ENCODE measurements at places on chromosomes 6 and 20. TPM values are rescaled to one million over a fixed set of nuclear protein-coding genes. Genes with fewer than 3 reads are reported as not detected.

DNA sequence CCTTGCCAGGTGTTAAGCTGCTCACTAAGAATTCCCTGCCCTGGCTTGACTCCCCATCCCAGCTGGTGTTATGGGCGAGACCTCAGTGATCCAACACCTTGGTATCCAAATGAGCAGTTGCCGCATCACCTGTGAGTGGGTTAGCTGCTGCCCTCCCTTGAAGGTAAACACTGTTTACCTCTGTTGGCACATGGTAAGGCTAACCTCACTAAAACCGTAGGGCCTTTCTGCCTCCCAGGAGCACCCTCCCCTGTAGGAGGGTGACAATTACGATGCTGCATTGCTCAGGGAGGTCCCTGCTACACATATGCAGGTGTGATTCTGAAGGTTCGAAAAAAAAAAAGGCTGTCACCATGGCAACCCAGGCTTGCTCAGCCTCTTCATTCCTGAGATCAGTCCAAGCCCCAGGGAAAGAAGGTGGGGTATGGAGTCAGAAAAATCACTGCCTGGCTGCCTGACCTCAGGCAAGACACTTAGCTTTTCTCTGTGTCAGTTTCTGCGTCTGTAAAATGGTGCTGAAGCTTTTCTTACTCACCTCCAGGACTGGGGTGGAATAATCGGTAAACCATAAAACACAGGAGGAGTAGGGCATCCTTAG is 19.5 kb downstream of the PNPLA1 start:
- DNase-seq: no peak

DNA sequence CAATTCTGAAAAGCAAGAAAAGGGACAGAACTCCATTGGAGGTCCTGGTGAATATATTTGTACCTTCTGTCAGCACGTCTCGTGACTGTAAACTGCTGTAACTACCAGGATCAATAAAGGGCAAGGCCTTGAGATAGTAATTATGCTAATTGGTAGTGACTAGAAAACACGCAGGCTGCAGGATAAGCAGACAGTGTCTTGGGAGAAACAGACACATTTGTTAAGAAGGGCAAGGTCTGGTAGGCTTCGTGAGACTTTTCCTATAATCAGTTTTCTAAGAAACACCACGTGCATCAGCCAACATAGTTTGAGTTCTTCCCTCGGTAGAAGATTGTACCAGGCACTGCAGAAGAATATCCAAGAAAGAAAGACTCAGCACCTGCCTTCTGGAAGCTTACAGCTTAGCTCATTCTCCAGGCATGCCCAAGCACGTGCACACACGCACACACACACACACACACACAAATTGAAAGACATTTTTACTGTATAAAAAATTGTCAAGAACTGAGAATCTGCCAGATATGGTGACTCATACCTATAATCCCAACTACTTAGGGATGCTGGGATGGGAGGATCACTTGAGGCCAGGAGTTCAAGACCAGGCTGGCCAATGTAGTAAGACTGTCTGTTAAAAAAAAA is 167.0 kb upstream of the SASH1 start:
- DNase-seq: no peak

- DNase-seq: no peak
Measured at GRCh38 chr6:6760002-6760401, 171.5 kb downstream of the LY86 start.

DNA sequence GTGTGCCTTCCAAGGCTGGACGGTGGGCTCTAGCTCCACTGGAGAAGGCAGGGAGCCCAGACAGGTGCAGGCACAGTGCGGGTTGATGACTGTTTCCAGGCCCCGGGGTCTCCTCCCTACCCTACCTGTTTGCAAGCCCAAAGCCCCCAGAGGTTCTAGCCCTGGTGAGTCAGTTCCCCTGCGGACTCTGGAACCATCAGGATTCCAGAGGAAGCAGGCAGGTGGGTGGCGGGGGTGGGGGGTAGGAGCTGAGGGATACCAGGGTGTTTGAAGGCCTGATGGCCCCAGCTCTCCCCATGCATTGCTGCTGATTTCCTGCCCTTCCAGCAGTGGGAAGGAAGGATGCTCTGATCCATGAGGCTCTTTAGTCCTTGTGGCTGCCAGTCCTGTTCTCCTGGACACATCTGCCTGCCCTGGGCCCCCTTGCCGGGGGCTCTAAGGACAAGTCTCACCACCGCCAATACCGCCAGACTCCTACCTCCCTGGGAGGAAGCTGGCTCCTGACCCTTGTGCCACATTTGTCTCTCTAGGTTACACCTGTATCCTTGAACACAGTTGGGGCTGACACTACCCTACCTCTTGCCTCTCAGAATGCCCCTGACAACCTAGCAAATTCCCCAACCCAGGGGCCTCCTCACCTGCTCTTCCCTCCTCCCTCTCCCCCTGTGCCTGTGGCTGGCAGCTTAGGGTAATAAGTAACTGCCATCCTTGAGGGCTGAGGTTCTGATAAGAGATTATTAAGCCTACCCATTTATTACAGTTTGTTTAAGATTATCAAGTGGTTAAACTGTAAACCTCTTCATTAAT is 21.7 kb downstream of the KCNK5 start:
- no peak for DNase-seq

GRCh38 chr20:50092436-50092835 is 20.5 kb downstream of the UBE2V1 start:
- no peak for DNase-seq

- DNase-seq: no peak
Measured at GRCh38 chr6:46538800-46539480, 47.7 kb upstream of the RCAN2 start.

DNA sequence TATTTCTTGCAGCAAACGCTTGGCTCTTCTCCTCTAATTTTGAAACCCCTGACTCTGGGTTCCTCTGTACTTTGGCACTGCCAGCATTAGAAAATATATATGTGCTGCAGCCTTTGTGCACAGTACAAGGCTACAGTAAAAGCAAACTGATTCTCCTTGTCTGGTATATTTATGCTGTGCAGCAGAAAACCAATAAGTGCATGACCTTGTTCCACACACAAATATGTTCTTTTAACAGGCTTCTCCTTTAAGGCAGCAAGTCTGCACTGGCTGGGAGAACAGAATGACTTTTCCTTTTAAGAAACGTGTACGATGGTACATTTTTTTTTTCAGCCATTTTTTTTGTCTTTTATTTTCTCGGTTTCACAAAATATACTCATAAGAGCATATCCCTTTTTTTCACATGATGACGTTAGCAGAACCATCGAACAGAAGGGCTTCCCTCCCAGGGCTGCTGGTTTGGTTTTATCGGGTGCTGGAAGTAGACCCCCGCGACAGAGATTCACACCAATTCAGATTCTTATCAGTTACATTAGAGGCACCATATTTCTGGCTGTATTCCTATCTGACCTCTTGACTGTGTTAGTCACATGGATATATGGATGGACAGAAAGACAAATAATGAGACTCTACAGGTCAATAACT is 129.9 kb upstream of the ARID1B start:
- no peak for DNase-seq

DNA sequence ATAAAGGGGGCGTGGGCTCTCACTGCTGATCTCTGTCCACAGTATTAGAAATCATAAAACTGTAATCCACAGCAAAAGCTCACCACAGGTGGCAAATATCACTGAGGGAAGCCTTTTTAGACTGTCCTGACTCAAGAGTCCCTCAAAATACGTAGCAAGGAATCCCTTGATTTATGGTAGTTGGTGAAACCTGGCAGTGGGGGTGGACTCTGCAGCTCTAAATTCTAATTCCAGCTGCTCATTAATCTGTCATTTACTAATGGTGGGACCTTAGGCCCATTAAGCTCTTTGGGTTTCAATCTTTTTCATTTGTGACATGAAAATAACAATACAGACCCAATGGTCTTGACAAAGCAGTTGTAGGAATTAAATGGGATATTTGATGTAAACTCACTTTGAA is 32.3 kb downstream of the GMDS start:
- DNase-seq: no peak

- DNase-seq: no peak
Measured at GRCh38 chr6:44074813-44075646, 52.2 kb downstream of the MRPL14 start.

GRCh38 chr6:165718491-165718891 is 55.5 kb upstream of the PDE10A start:
- peak; percentile 61 for DNase-seq

DNA sequence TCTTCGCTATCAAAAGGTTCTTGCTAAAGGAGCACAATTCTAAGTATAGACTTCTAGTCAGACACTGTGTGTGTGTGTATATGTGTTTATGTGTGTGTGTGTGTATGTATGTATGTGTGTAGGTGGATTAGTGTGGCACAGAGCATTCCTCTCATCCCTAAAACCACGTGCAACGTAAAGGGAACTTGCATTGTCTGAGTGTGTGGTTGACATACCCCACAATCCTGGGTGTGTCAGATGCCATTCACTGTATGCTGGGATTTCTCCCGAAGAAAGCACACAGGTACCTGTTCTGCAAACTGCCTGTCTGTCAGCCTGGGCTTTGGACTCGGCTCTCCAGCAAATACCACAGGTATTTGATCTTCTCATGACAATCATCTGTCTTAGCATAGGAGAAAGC is 42.3 kb upstream of the TBC1D7 start:
- no peak for DNase-seq

DNA sequence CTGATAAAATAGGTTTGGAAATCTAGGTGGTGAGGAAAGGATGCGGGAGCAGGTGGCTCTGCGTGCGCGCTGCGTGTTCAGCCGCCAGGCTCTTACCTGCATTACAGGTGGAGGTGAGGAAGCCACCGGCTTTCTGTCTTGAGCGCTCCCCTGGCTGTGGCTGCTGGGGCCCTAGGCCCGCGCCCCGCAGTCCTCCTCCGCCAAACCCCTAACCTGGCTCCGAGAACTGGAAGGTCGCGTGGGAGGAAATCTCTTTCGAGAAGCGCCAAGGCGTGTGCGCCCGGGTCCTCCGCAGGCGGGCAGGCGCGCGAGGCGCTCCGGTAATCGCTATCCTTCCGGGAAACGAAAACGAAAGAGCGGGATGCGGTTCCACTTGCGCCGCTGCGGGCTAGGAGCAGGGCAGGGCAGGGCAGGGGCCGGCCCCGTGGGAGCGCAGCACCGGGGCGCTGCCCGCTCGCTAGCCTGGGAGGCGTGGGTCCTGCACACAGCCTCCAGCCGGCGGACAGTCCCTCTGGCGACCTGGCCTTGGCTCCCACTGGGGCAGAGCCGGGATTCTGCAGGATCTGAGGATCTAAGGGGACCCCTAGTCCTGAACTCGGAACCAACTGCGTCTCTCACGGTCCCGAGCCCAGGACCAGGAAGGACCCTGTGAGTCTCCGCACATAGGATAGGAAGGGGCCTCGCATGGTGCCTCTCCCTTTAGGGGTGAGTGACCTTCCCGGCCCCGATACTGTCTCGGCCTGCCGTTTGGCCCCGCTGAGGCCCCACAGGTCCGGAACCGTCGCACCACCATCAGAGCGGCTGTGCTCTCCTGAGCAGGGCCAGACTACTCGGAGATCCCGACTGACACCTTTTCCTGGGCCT is at the start of gene ETV7:
Gene ETV7 (minus strand): TSS at position 230 of the 864 bp plus-strand sequence. CDS start 128 bp downstream, at position 102.
- peak; percentile 37 for DNase-seq

GRCh38 chr6:11921751-11922150 is 90.4 kb upstream of the HIVEP1 start:
- peak; percentile 54 for DNase-seq

- peak; percentile 95 for DNase-seq
Measured at GRCh38 chr6:17932330-17932852, 55.0 kb downstream of the KIF13A start.

GRCh38 chr6:12418946-12419345 is 128.8 kb downstream of the EDN1 start:
- no peak for DNase-seq

GRCh38 chr6:29995340-29995777 is 53.0 kb downstream of the HLA-A start:
- no peak for DNase-seq

- DNase-seq: no peak
Measured at GRCh38 chr6:15096894-15097837, 148.7 kb upstream of the JARID2 start.

- no peak for DNase-seq
Measured at GRCh38 chr6:45822873-45823272, 192.8 kb downstream of the CLIC5 start.

DNA sequence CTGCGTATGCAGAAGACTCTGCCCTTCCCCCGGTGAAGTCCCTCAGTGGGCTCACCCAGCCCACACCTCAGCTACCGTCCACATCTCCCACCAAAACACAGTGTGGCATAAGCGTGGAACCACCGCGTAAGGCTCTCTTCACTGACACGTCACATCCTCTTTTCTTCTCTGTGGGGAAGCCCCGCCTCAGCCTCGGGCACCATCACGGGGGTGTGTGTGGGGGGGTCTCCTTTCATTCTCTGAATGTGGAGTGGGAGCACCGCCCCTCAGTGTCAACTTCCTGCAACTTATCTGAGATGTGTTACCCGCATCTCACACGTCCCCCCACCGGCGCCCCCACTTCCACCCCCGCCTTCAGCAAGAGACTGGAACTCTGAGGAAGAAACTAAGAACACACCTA is 388.4 kb upstream of the JARID2 start:
- no peak for DNase-seq

DNA sequence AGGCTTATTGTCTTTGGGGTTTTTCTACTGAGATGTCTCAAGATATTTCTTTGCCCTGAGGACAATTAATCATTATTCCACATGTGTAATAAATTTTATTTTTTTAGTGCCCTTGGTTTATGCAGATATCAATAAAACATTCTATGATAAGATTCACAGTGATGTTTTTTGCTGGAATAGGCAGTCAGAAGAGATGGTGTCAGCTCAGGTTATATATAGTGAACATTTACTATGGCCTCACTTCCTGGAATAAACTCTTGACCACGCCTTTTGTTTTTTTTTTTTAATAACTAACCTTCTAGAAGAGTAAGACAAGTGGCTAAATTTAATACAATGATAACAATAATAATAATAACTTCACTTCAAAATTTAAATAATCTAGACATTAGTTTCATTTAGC is 209.7 kb downstream of the TRDN start:
- DNase-seq: no peak

DNA sequence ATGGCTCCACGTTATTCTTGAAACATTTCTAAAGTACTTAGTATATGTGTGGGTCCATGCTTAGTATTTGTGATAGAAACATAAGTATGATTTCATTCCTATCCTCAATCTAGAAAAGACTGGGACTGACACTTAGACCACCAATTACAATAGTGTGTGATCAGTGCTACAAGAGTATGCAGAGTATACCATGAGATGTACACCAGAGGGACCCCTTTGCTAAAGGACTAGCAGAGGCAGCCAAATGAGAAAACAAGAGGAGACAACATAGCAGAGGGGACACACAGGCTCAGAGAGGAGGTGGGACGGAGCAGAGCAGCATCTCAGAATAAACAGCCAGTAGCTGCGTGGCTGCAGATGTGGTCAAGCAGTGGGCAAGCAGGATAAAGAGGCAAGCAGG is 21.0 kb downstream of the RMND1 start:
- DNase-seq: no peak

DNA sequence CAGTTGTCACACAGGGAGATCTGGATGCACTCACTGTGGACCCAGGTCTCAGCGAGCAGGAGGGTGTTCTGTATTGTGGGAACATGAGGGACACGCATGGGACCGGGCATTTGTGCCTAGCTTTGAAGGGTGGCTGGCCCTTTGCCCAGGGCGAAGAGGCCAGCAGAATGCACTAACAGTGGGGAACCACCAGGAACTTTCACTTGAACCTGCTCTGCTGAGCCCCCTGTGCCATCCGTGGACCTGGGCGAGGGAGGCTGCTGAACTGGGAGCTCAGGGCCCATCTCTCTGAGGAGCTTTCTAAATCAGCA is 1.2 kb upstream of the ULBP2 start:
- no peak for DNase-seq

The DEK gene
- 99.6 TPM for total RNA-seq

The CHRNA4 gene
- 0.71 TPM for total RNA-seq

The TTBK1 gene
- total RNA-seq: under 0.01 TPM

The RAB5IF gene
- 43.8 TPM for total RNA-seq

The HLA-DRA gene
- total RNA-seq: 30.7 TPM

The PHACTR1 gene
- total RNA-seq: 4.3 TPM

The DAAM2 gene
- total RNA-seq: 25.8 TPM

The TREML1 gene
- total RNA-seq: 0.18 TPM

The SRSF12 gene
- total RNA-seq: 2.8 TPM

Data from muscle of leg (tissue), 16 donors.